ENCODE measurements at places on chromosomes 5 and 9.

DNA sequence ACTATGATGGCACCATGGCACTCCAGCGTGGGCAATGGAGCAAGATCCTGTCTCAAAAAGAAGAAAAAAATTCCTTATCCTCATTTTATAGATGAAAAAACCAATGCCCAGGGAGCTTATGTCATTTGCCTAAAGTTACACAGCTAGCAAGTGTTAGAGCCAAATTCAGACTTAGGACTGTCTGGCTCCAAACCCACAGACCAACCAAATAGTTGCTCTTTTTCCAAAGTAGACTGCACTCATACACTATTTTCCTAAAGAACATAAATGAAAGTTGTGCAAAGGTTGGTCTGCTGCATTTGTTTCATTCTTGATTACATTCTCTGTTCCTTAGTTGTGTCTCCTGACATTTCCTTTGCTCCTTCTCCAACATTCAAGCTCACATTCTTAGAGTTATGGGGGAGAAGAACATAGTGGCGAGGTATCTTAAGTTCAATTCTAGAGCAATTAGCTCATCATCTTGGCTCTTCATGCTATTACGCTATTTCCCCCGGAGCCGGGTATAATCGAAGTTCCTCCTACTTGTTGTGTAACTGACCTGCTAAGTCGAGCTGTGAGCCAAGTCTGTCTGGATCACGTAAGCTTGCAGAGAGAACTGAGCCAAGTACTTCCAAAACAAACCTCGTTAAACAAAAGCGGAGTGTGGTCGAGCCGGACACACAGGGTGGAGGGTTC is 138.3 kb downstream of the RFK start:
- peak; percentile 57 for DNase-seq

DNA sequence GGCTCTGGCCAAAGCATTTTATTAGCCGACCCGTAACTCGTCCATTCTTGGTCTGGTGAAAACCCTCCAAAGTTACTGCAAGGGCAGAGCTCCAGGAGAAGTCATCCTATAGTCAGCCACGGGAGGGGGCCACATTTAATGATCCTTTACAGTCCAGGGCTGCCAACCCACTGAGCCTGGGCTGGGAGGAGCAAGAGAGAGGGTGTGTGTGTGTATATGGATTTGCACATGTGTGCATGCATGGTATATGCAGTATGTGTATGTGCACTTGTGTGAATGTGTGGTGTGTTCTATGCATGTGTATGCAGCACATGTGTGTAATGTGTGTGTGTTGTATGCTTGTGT is 4.2 kb upstream of the RASGEF1C start:
- no peak for DNase-seq

DNA sequence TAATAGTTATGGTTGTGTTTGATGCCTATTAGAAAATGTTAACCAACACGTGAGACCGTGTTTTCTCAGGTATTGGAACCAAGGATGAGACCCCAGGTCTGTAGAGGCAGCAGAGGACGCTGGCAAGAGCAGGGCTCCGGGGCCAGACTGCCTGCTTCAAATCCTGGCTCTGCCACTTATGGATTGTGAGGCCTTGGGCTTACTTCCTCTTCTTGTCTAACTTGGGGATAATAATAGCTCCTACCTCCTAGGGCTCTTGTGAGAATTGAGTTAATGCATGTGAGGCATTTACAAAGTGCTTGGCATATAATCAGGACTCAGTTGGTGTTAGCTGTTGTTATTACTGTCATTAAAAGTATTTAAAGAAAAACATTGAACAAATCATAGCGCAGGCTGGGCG is 85.5 kb upstream of the PITX1 start:
- no peak for DNase-seq

DNA sequence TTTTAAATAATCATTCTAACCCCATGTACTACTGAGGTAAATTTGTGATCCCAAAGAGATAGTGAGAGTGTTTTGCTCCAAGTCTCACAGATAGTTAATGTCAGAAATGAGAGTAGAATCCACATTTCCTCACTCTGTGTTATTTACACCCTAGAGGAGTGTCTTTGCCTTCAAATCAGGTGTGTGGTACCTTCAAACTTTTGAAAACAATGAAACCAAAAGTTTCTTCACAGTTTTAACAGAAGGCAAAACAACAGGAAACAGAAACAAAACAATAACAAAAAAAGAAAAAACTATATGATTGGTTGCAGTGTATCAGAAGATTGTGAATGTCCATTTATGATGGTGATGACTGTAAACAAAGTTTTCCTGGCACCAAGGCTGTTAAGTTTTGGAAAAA is 85.9 kb downstream of the ERBIN start:
- DNase-seq: no peak

- no peak for DNase-seq
These were observed 262.7 kb downstream of the CHSY3 start for GRCh38 chr5:130166839-130167490.

GRCh38 chr5:142245786-142246185 is 79.0 kb downstream of the SPRY4 start:
- no peak for DNase-seq

GRCh38 chr9:76894198-76894597 is 11.7 kb downstream of the PRUNE2 start:
- DNase-seq: no peak

- DNase-seq: no peak
These were observed 282.9 kb upstream of the MVB12B start for GRCh38 chr9:126043681-126044080.

DNA sequence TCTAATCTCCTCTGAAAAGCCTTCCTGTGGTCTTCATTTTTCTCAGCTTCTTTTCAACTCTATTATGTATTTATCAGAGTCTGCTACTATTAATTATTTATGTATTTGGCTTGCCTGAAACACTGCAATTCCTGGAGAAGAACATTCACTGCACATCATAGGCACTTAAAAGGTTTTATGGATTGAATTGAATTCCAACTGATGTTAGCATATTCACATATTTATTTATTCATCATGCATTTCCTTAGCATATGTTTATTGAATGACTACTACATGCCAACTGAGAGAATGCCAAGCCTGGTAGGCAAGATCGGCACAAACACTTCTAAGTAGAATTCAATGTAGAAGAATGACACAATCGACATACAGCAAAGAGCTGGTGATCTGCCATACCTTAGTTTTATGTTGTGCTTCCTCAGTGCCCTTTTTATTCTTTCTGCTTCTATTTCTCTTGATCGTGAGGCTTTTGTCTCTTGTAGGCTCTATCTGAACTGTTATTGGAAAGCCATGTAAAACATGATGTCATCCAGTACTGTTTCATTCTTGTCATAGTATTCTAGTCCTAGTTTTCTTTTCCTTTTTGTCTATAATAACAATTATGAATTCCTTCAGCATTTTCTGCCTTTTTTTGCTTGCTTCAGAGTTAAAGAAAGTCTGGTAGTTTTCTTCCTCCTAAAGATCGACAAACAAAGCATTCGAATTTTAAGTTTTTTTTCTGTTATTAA is 454.2 kb downstream of the TLE4 start:
- DNase-seq: no peak

- no peak for DNase-seq
These were observed 670 bp upstream of the PURA start for GRCh38 chr5:140113180-140113698.

DNA sequence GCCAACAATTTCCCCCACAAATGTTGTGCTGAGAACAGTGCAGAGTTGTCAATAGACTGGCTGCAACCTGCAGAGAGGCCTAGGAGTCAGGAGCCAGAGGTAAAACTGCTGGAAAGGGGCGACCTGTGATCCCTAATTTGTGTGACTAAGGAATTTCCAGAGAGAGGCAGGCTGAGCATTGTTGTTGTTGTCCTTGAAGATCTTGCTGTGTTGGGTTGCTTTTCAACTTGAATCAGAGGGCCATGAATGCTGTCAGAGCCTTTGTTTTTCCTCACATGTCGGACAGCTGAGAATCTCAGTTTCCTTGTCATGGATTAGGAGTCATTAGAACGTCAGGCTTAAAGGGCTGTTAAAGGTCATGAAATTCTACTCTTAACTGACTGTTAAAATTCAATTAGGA is 134.6 kb upstream of the ASTN2 start:
- DNase-seq: no peak

DNA sequence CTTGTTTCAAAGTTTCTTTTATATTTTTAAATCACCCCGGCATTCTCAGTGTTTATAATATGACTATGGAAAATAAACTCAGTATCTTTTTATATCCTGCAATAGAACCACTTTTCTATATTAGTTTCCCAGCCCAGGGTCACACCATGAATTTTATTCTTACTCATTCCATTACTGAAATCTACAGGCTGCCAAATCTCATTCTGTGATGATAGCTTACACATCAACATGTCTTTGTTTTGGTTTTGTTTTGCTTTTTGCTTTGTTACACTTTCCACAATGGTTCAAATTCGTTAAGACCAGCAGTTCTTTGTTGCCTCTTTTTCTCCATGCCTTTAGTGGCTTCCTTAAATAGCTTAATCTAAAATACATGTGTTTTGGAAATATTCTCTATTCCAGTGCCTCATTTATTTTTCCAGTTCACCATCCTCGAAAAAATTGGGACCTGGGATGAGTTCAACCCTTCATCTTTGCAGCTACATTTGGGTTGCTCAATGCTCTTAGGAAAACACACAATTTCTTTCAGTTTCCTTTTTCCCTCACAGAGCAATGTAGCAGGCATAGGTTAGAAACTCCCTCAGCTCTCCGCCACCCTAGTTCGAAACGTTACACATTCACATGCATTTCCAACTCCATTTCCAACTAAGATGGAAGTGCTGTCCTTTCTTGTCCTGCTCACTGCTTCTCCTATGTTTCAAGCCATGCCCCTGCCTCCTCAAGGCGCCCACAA is 1146.3 kb downstream of the MAT2B start:
- no peak for DNase-seq

- DNase-seq: no peak
These were observed 9.9 kb downstream of the PRDM6 start for GRCh38 chr5:123098767-123099513.

GRCh38 chr5:56482363-56482762 is 249.2 kb upstream of the ANKRD55 start:
- no peak for DNase-seq

GRCh38 chr5:93607367-93608258 is 24.6 kb downstream of the NR2F1 start:
- DNase-seq: peak; percentile 41

- no peak for DNase-seq
These were observed 20.0 kb downstream of the GPBP1 start for GRCh38 chr5:57193757-57194413.

GRCh38 chr9:97900738-97901565 is 21.3 kb downstream of the TRMO start:
- DNase-seq: peak; percentile 36

GRCh38 chr9:138077898-138078540 is 200.4 kb downstream of the CACNA1B start:
- DNase-seq: no peak

DNA sequence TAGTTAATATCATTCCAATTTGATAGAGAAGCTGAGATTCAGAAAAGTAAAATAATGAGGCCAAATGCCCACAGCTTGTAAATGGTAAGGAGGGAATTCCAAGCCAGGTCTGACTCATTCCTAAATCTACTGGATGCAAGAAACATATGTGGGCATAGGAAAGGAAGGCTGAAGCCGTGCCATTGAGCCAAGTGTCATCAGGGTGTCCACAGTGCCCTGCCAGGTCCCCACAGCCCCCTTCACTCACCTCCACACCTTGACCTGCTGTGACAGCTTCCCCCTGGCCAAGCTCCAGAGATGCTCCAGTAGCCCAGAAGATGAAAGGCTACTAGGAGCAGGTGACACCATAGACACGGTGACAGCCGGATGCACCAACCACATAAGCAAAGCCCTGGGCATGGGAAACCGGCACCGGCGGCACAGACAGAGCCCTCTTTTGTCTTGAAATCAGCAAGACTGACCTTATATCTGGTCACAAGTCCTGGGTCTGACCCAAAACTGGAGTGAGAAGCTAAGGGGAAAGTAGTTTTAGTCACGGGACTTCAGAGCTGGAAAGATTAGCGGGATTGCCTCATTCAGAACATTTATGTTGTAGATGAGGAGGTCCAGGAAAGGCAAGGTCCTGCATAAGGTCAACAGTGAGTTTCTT is 20.1 kb upstream of the FAT2 start:
- DNase-seq: peak; percentile 57

GRCh38 chr5:133240425-133241091 is 188.7 kb downstream of the HSPA4 start:
- DNase-seq: peak; percentile 98

DNA sequence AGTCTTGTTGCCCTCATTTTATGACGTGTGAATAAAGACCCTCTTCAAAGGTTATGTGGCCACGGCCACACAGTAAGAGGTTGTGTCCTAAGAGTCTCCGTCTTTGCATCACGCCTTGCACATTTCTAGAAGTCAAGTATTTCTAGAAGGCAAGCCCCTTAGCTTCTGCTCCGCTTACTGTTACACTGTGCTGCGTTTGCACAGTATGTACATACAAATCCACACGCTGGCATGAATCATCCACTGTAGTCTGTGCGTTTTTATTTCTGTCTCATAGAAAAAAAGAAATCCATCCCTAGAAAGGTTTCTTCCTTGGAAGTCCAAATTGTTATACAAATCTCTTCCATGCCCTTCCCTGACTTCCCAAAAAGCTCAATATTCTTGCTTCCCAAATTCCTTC is 21.4 kb upstream of the ICE1 start:
- DNase-seq: no peak

DNA sequence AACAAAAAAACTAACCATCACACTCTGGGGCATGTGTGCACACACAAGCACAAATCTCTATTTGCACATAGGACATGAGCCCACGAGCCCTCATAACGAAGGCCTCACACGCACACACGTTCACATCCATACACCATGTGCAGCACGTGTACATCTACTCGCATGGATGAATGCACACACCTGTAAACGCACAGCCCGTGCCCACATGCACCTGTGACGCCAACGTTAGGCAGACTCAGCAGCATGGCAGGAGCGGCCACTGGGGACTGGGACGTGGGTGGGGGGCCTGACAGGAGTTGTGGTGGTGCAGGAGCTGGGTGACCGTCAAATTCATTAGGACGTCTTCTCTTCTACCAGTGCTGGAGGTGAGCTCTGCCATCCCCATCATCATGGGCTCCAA is 3.2 kb downstream of the SLC34A1 start:
- no peak for DNase-seq

GRCh38 chr5:107100121-107100520 is 570.6 kb downstream of the EFNA5 start:
- DNase-seq: no peak

- DNase-seq: no peak
These were observed 97.5 kb downstream of the PHF2 start for GRCh38 chr9:93673839-93674334.

DNA sequence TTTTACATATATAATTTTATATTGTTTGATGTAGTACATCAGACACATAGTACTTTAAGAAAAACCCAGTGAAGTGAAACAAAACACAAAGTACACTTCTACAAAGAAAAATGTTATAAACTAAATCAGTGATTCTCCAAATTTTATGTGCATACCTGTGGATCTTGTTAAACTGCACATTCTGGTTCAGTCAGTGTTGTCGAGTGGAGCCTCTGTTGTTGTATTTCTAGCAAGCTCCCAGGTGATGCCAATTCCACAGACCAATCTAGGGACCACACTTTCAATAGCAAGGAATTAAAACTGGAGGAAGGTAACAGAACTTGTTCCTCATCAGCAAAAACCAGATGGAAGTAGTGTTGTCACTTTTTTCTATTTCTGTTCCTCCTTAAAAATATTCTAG is 183.8 kb upstream of the CD180 start:
- no peak for DNase-seq

- DNase-seq: peak; percentile 74
These were observed 344.1 kb downstream of the BNC2 start for GRCh38 chr9:16526380-16526779.

GRCh38 chr9:115132648-115133047 is 14.7 kb upstream of the TNC start:
- no peak for DNase-seq

- DNase-seq: peak; percentile 17
These were observed 5.2 kb downstream of the DNM1 start for GRCh38 chr9:128208386-128208785.

- DNase-seq: peak; percentile 60
These were observed 23.5 kb downstream of the TBC1D2 start for GRCh38 chr9:98231770-98232478.
